ENCODE measurements at places on chromosomes 6 and 20.

- no peak for DNase-seq
Observed at GRCh38 chr6:71349976-71350615, 61.5 kb downstream of the OGFRL1 start.

- DNase-seq, result no peak
Observed at GRCh38 chr20:21133917-21134622, 8.2 kb downstream of the KIZ start.

- DNase-seq, result no peak
Observed at GRCh38 chr6:148358196-148358785, 15.7 kb downstream of the SASH1 start.

GRCh38 chr20:50713657-50714101 lies 17.7 kb upstream of the PARD6B start:
- peak; percentile 28 for DNase-seq

DNA sequence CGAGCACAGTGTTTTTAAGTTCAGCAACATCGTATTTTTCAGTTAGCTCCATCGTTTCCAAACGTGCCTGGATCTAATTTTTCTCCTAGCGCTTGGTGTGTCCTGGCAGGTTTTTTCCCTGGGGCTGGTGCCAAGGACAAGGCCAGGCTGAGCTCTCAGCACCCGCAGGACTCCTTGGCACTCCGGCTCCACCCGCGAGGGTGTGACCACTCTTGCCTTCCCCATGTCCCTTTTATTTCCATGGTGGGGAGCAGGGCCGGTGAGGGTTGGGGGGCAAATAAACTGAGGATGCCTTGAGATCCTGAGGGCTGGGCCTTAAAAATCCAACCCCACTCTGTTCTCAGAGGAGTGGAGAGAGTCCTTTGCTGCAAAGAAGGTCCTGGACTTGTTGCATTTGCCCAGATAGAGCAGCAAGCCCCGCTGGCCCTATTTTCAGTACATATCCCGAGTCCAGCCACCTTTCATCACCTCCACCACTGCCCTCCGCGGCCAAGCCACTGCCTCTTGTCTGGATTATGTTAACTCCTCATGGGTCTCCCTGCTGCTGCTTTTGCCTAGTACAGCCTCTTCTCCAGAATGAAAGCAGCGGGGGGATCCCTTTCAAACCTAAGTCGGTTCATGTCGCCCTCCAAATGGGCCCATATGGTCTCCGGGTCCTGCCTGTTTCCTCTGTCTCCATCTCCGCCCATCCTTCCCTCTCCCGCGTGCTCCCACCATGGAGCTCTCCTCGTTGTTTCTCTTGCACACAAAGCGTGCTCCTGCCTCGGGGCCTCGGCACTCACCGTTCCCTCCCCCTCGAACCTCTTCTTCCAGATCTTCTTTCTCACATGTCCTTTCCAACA lies 4.5 kb upstream of the RAB44 start:
- DNase-seq, result no peak

DNA sequence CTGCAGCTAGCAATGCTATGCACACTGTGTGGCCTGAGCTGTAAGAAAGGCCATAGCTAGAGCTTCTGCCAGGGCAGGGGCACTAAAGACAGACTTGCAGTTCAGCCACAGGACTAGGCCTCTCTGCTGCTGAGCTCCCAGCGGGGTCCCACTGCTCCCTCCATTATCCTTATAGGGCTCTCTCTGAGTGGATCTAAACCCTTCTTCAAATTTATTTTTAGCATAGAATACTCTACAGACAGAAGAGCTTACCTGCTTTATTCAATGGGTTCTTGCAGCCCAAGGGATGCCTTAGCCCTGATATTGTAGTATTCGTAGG lies 100.9 kb upstream of the MLN start:
- DNase-seq, result no peak

GRCh38 chr20:25023356-25023755 lies 30.8 kb upstream of the APMAP start:
- no peak for DNase-seq

DNA sequence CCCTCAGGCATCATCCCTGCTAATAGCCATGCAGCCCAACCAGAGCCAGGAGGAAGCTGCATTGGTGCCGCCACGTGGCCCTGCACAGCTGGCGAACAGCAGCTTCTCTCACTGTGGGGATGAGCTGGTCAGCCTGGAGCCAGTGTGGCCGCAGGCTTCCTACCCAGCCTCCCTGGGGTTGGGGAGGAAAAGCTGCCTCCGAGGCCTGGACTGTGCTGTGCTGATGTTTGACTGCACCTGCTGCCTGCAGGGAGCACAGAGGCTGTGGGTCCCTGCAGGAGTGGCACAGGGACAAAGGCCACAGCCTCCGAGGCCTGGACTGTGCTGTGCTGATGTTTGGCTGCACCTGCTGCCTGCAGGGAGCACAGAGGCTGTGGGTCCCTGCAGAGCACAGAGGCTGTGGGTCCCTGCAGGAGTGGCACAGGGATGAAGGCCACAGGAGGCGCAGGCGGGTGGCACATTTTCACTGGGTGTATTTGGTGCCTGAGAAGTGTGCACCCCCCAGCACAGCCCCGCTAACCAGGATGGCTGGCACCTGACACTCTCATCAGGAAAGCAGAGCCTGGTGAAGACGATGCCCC lies 83.9 kb downstream of the DLL1 start:
- DNase-seq, result no peak

- DNase-seq, result no peak
Observed at GRCh38 chr20:63129991-63130657, 85.8 kb downstream of the YTHDF1 start.

- DNase-seq, result no peak
Observed at GRCh38 chr6:31490115-31490873, 7.7 kb upstream of the MICB start.

DNA sequence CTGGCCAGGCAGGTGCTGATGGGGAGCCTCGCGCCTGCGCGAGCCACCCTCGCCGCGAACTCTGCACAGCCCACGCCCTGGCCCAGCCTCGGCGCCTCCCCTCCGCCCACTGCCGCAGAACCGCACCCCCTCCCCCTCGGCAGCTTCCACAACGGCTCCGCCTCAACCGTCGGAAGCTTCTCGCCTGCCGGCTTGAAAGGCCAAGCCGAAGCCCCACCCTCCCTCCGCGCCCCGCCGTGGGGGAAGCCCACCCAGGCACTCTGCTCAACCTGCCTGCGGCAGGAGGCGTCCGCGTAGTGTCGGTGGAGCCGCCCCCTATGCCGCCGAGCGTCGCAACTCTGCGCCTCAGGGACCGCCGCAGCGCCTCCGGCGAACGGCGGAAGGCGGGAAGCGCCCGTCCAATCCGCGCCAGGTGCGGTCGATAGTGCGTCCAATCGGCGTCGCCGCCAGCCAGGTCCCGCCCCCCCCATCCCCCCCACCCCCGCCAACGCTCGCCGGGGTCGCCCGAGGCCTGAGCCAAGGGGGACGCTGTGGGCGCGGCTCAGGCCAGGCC lies at the start of gene SYCP2:
Gene SYCP2, minus strand, starts transcription at position 342 of the 553 bp plus-strand sequence. CDS start 11,224 bp downstream, outside the sequence.
- DNase-seq, result no peak

DNA sequence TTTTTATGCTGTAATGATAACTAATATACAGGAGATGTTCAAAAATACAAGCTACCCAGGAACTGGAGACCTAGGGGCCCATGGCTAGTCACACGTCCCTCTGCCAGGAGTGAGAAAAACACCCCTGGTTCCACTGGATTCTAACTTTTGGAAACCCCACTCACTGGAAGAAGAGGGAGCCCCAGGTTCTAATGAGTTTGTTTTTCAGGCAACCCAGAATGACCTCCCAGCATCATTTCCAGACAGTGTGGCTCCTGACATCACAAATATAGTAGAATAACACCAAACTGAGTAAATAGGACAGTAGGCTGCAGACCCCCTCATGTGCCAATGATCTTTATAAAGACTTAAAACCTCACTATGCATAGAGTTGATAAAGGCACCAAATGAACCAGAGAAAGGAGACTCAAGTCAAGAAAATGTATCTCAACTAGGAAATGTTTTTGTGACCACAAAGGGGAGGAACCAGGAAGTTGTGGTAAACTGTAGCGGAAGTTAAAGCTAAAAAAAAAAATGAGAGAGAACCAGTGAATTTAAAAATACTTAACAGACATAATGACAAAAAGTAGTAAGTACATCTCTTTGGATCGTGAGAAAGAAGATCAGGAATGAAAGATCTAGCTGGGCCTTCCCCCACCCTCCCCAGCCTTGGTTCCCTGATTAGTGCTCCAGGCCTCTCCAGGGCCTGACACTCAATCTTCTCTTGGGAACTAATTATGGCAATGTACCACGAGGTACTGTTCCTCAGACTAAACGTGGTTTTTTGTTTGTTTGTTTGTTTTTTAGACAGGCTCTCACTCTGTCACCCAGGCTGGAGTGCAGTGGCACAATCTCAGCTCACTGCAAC lies 19.8 kb downstream of the HLA-E start:
- peak; percentile 37 for DNase-seq

DNA sequence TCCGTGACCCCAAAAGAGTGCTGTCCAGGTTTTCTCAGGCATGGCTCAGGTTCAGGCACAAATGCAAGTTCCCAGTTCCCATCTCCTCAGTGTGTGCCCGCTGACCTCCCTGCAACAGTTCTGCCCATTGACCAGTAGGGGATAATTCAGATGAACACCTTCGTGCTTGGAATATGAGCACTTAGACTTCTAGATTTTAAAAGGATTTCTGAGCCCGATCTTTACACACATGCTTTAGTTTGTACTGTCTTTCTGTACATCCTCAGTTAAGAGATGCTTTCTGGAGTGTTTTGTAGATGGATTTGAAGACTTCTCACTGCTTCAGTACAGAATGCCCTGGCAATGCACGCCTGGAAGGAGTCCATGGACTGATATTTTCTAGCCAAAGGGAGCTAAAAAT lies 239.6 kb upstream of the PLCB4 start:
- DNase-seq, result peak; percentile 5

- DNase-seq, result no peak
Observed at GRCh38 chr6:142530566-142530965, 228.8 kb downstream of the ADGRG6 start.

DNA sequence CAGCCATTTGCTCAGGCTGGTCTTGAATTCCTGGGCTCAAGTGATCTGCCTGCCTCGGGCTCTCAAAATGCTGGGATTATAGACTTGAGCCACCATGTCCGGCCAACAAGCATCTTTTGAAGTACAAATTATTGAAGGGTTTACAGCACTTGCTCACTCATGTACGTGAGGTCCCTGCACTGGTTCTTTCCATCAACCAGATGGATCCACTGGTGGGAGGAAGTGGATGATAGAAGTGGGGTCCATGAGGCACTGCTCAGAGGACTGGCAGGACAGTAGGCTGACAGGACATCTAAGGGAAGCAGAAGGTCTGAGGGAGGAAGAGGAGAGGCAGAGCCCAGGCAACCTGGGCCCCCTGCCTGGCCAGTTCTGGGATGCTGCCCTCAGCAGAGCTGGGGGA lies 109.2 kb upstream of the NXT1 start:
- no peak for DNase-seq

- DNase-seq, result no peak
Observed at GRCh38 chr6:50096296-50096695, 46.6 kb upstream of the DEFB112 start.

- DNase-seq, result no peak
Observed at GRCh38 chr20:38078084-38078483, 44.5 kb downstream of the RPRD1B start.

DNA sequence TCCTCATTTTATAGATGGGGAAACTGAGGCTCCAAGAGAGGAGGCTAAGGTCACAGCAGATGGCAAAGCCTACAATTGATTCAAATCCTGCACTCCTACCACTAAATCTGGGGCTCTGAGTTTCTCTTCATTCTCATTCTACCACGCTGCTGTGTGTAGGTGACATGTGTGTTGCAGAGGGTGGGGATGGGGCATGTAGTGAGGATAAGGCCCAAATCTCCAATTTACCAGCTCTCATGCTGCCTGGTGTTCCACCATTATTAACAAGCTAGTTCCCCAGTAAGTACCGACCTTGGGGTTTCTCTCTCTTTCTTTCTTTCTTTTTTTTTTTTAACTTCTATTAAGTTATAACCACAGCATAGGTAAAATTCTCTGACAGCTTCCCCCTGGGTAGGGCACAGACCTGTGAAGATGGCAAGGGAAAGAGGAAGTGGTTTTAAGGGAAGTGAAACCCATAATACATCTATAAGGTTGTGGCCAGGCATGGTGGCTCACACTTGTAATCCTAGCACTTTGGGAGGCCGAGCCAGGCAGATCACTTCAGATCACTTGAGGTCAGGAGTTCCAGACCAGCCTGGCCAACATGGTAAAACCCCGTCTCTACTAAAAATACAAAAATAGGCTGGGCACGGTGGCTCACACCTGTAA lies 13.0 kb upstream of the MATN4 start:
- DNase-seq, result no peak

DNA sequence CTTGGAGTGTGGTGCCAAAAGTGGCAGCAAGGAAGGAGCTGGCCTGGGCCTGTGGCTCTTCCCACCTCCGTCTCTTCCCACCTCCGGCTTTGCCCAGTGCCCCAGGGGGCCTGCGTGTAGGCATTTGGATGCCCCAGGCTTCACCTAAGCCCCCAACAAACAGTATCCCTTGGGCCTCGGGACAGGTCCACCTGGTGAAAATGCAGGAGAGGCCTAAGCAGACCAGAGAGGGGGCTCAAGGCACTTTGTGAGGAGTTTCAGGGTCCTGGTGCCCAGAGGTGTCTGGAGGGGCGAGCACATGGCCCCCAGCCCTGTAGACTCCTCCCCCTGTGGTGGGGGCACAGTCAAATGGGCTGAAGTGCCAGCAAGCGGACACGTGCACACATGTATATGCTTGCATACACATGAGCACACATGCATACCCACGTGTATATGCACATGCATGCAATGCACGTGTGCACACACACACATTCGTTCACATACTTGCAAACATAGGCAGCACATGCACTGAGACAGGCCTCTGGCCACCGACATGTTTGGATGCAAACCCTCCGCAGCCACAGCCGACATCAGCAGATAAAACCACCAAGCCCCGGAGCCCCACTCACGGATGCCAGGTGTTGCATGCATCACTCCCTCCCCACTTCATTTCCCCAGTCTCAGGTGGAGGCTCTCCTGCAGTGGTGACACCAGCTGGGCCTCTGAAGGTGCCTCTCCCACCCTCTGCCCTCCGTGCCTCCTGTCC lies 124.5 kb downstream of the TAF4 start:
- no peak for DNase-seq

DNA sequence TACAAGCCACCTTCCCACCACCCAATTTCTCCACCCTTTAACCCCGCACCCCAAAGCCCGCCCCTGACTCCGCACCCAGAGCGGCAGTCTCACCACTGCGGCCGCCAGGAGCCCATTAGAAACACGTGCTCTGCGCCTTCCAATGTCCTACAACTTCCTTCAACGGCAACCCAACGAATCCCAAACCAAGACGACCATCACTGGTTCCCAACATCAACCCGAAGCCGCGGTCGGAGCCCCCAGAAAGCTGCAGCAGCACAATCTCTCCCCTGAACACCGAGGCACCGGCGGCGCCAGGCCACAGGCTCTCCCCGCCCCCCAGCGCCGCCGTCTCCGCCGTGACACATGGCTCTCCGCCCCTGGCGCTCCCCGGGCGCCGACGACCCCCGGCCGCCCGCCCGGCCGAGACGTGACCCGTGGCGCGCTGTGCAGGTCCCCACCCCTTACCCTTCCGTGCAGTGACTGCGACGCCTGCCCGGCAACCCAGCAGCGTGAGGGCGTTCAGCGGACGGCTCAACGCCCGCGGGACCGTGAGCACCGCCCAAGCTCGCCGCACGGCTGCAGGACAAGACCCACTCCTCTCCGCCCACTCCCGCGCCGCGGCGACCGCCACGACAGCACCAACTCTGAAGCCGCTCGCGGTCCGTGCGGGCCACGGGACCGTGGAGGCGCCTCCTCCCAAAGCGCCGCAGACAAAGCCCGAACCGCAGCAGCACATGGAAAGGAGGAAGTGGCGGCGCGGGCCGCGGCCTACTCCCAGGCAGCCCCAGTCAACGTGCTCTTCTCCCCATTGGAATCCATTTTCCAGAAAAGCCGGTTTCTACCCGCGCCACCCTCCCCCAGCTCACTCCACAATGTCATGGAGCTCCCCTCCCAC lies 551 bp downstream of the SYNCRIP start:
- DNase-seq, result peak; percentile 73

Measured in Daoy (cell line).